Naive thymus-derived CD8-positive, alpha-beta T cell (primary cell): ENCODE measurements at places on chromosomes 7 and 10.

GRCh38 chr10:37671802-37672201 lies 185.6 kb downstream of the ZNF248 start:
- H3K27ac ChIP-seq: no peak overlapping the region
- peaks cover 2% of the 10 kb centered on the region for H3K36me3 ChIP-seq
- no peaks in the 10 kb centered on the region for H3K4me1 ChIP-seq
- no peaks in the 10 kb centered on the region for H3K27me3 ChIP-seq

DNA sequence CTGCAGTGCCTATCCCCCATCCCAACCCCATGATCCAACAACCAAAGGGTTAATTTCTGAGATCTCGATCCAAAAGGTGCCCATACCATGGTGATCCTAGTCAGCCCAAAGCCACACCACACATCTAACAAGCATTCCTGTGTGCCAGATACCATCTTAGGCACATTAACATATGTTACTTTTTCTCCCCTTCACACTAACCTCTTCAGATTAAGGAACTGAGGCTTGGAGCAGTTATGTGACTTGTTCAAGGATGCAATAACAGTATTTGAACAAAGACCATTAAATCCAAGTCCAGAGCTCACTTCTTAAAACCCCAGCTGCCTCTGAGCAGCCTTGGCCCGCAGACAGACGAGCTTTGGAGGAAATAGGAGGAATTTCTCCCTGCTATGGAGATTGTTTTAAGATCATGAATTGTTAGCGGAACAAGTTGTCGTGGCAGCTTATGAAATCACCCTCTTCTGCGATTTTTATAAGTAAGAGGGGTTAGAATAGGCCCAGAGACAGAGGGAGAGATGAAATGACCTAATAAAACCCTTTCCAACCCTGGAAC lies 327.2 kb downstream of the KCNMA1 start:
- no peak overlapping the region for H3K27ac ChIP-seq
- H3K36me3 ChIP-seq: no peaks in the 10 kb centered on the region
- H3K27me3 ChIP-seq: no peaks in the 10 kb centered on the region
- H3K4me3 ChIP-seq: no peak overlapping the region
- no peak for DNase-seq
- H3K4me1 ChIP-seq: peaks cover 3% of the 10 kb centered on the region

- no peak overlapping the region for H3K4me3 ChIP-seq
- H3K4me1 ChIP-seq: no peaks in the 10 kb centered on the region
- H3K36me3 ChIP-seq: no peaks in the 10 kb centered on the region
- H3K27ac ChIP-seq: no peak overlapping the region
- no peak for DNase-seq
- peaks cover 6% of the 10 kb centered on the region for H3K27me3 ChIP-seq
Measured at GRCh38 chr7:17971411-17971810, 31.1 kb upstream of the SNX13 start.

- H3K27ac ChIP-seq: no peak overlapping the region
- no peaks in the 10 kb centered on the region for H3K36me3 ChIP-seq
- H3K4me1 ChIP-seq: no peaks in the 10 kb centered on the region
- H3K27me3 ChIP-seq: no peaks in the 10 kb centered on the region
Measured at GRCh38 chr10:24969841-24970281, 17.5 kb upstream of the PRTFDC1 start.

DNA sequence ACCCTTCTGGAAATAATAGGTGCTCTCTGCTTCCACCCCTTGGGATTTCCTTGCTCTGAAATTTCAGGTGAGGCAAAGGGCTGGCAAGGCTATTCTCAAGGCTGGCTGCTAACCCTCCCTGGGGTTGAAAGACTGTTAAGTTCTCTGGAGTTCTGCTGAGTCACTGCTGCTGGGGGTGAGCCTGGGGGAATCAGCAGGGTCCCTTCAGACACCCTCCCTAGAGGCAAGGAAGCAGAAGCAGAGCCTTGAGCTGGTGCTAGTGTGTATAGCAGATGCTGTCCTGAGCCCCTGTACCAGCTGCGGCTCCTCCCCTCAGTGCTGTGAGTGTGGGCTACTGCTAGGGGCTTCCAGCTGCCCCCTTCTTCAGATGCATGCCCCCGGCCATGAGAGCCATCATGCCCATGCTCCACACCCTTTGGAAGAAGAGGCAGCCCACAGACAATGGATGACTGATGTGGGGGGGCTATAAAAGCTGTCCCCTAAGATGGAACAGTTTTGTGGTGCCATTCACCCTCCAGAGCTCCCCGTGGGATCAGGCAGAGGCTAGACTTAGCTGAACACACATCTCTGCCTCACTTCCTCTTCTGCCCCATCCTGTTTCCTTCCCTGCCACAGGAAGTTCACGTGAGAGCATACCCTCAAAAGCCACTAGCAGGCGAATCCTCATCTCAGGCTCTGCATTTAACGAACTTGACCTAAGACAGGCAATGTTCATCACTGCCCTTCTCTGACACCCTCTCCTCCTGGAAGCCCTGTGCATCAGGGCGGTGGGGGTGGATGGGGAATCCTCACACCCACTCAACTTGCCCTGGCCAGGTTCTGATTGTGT lies 91.8 kb downstream of the SH3PXD2A start:
- H3K4me1 ChIP-seq: peaks cover 70% of the 10 kb centered on the region
- H3K27me3 ChIP-seq: no peaks in the 10 kb centered on the region
- DNase-seq: no peak
- H3K4me3 ChIP-seq: peak overlapping the region; percentile 80
- H3K36me3 ChIP-seq: no peaks in the 10 kb centered on the region

DNA sequence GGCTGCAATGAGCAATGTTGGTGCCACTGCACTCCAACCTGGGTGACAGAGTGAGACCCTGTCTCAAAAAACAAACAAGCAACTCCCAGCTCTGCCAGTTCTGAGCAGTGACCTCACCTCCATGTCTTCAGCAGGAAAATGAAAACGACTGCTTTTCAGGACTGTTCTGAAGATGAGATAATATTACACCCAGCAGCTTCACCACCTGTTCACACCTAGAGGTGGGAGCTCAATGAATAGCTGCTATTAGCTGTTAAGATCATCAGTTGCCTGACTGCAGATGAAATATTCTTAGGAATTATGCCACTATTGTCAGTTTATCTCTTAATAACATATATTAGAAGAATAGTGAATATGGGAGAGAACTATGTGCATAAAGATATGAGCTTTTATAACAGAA lies 48.4 kb upstream of the CYTH3 start:
- no peak for DNase-seq
- no peaks in the 10 kb centered on the region for H3K27me3 ChIP-seq
- no peak overlapping the region for H3K27ac ChIP-seq
- no peak overlapping the region for H3K4me3 ChIP-seq

GRCh38 chr10:52437205-52437646 lies 123.1 kb downstream of the DKK1 start:
- DNase-seq: no peak
- H3K4me3 ChIP-seq: no peak overlapping the region
- H3K4me1 ChIP-seq: no peaks in the 10 kb centered on the region
- H3K27me3 ChIP-seq: no peaks in the 10 kb centered on the region
- no peak overlapping the region for H3K27ac ChIP-seq

DNA sequence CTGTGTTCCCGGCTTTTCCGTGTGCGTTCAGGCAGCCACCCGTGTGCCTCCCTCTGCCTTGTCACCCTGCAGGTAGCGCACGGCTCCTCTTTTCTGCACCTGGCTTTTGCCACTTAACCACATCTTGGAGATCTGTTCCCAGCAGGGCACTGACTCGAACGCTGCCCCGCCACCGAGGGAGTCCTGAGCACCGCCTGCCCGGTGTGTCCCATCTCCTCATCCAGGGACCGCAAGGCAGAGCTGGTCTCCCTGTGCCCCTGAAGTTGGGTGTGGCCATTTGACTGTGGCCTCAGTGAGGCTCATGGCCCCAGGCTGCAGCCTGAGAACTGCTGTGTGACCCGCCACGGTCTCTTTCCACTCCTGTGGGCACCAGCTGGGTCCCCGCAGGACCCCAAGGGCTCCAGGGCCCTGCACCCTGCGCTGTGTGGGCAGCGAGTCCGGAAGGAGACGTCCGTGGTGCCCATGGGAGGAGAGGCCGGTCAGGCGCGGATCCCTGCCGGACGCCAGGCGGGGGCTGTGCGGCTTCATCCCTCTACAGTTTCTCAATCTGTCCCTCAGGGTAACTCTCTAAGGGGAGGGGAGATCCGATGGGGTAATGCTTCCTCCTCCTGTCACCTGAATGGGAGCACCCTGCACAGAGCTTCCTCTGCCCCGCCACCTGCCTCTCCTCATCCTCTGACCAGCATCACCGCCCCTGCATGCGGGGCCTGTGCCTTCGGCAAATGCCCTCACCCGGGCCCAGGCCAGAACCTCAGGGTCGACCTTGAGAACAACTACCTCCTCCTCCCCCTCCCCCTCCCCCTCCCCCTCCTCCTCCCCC lies 1.8 kb upstream of the INTS1 start:
- DNase-seq: no peak
- H3K4me1 ChIP-seq: peaks cover 59% of the 10 kb centered on the region
- no peaks in the 10 kb centered on the region for H3K36me3 ChIP-seq
- H3K27me3 ChIP-seq: no peaks in the 10 kb centered on the region
- H3K27ac ChIP-seq: peak overlapping the region; percentile 72

- H3K27ac ChIP-seq: peak within 1 kb of the TSS; percentile 97
- no peak for DNase-seq
- H3K27me3 ChIP-seq: no peaks in the 10 kb centered on the region
- peaks cover 57% of the 10 kb centered on the region for H3K4me1 ChIP-seq
- peak within 1 kb of the TSS; percentile 94 for H3K4me3 ChIP-seq
Measured at GRCh38 chr10:3784510-3785250, at the start of gene KLF6. Gene KLF6 (minus strand): TSS chr10:3785209. CDS start chr10:3785014, 195 bp downstream.

GRCh38 chr7:4880218-4880617 lies 3.3 kb downstream of the RADIL start:
- no peak overlapping the region for H3K27ac ChIP-seq
- no peak overlapping the region for H3K4me3 ChIP-seq
- no peaks in the 10 kb centered on the region for H3K36me3 ChIP-seq

DNA sequence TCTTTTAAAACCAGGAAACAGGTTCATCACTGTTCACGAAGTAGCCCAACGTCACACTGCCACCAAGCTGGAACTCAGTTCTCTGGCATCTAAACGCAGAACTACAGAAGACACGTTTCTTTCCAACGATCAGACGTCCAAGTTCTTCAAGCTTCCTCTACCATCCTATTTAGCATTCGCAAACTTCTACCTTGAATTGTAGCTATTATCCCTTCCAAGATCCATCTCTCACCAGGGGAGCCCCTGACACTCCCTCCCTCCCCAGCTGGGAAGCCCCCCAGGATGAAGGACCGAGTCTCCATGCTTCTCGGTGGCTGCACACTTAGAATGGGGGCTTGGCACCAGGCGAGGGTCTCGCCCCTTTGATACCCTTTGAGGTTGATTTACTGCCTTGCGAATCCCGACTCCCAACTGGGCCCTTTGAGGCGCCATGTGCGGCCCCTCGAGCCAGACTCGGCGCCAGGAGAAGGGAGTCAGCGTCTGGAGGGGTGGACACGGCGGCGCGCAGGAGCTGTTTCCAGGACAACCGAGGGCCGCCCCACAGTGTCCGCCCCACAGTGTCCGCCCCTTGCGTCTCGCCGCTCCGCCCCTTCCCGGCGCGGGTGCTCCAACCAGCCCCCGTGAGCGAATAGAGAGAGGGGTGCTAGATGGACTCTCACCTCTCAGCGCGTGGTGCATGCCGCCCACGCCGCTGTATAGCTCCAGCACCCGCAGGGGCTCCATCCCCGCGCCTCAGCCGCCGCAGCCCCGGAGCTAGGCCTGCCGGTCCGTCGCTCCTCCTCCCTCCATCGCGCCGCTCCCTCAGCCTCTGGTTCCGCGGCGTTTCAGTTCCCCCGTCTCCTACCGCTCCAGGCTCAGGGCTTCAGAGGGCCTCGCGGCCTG lies at the start of gene TRDMT1:
Gene TRDMT1, minus strand, starts transcription at position 761 of the 882 bp plus-strand sequence. Its CDS starts 38 bp downstream, at position 723.
- peak; percentile 57 for DNase-seq
- no peaks in the 10 kb centered on the region for H3K27me3 ChIP-seq
- H3K36me3 ChIP-seq: no peaks in the 10 kb centered on the region
- H3K27ac ChIP-seq: peak within 1 kb of the TSS; percentile 94
- peak within 1 kb of the TSS; percentile 93 for H3K4me3 ChIP-seq

DNA sequence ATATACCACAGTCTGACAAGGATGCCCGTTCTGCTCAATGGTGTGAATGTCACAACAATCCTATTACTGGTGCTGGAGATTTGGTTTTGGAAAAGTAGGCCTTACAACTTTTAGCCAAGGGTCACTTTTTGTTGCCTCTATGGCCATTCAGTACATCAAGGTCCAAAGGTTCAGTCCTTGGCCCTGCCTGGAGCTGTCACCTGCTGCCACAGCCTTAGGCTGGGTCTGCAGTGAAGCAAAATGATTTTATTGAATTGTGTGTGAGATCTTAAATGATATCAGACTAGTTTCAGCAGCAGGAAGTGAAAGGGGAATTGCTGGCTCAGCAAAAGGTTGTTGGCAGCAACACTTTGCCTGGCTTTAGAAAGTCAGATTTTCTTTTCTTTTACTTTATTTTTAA lies 427.6 kb downstream of the THSD7A start:
- no peak for DNase-seq
- no peaks in the 10 kb centered on the region for H3K36me3 ChIP-seq
- no peak overlapping the region for H3K27ac ChIP-seq
- no peak overlapping the region for H3K4me3 ChIP-seq
- H3K27me3 ChIP-seq: no peaks in the 10 kb centered on the region
- no peaks in the 10 kb centered on the region for H3K4me1 ChIP-seq

GRCh38 chr10:26025523-26025922 lies 91.5 kb downstream of the MYO3A start:
- H3K27me3 ChIP-seq: peaks cover 14% of the 10 kb centered on the region
- DNase-seq: no peak
- no peak overlapping the region for H3K4me3 ChIP-seq

DNA sequence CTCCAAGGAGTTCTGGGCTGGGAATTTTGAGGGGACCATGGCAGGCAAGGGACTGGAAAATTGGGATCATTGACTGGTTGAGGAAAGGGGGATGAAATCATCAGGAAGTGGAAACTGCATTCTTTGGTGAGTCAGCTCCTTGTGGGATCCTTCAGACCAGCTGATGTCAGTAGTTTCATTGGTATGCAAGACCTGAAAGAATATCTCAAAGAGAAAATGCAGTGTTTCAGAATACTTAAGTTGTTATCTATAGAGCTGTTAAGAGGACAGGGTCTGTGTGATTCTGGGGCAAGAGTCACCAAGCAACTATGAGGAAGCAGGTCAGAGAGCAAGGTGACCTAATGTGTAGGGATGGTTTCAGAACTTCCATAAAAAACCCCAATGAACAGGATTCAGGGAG lies 595.9 kb upstream of the AUTS2 start:
- no peaks in the 10 kb centered on the region for H3K4me1 ChIP-seq
- H3K36me3 ChIP-seq: peaks cover 23% of the 10 kb centered on the region
- H3K4me3 ChIP-seq: no peak overlapping the region
- DNase-seq: no peak
- H3K27me3 ChIP-seq: peaks cover 2% of the 10 kb centered on the region

DNA sequence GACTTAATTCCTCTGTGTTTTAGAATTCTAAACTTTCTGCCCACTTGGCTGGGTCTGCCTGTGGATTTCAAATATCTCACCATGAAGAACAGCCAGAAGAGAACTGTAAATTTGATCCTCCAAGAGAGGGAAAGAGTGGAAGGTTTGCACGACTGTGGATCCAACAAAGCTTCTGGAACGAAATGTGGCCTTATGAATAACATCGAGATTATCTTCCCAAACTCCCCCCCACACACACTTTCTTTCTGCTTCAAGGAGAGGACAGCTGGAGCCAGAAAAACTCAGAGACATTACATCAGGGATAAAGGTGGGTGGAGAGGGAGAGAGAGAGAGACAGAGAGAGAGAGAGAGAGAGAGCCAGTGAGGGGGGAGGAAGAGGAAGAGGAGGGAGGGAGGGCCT lies 570.1 kb upstream of the MGMT start:
- H3K27me3 ChIP-seq: no peaks in the 10 kb centered on the region
- H3K36me3 ChIP-seq: no peaks in the 10 kb centered on the region
- H3K27ac ChIP-seq: no peak overlapping the region
- H3K4me3 ChIP-seq: no peak overlapping the region
- DNase-seq: no peak
- peaks cover 2% of the 10 kb centered on the region for H3K4me1 ChIP-seq

GRCh38 chr7:80182630-80183276 lies 48.1 kb downstream of the GNAI1 start:
- H3K4me1 ChIP-seq: peaks cover 22% of the 10 kb centered on the region
- DNase-seq: no peak
- no peak overlapping the region for H3K4me3 ChIP-seq
- no peak overlapping the region for H3K27ac ChIP-seq
- H3K36me3 ChIP-seq: no peaks in the 10 kb centered on the region
